IPS-NIHi11 (cell line): ENCODE measurements at places on chromosomes 16 and 17.

- peak; percentile 71 for DNase-seq
These were observed 2.8 kb downstream of the DNASE1L2 start for GRCh38 chr16:2238838-2239675.

GRCh38 chr17:17783825-17784656 lies 52.7 kb downstream of the SREBF1 start:
- DNase-seq, result no peak

DNA sequence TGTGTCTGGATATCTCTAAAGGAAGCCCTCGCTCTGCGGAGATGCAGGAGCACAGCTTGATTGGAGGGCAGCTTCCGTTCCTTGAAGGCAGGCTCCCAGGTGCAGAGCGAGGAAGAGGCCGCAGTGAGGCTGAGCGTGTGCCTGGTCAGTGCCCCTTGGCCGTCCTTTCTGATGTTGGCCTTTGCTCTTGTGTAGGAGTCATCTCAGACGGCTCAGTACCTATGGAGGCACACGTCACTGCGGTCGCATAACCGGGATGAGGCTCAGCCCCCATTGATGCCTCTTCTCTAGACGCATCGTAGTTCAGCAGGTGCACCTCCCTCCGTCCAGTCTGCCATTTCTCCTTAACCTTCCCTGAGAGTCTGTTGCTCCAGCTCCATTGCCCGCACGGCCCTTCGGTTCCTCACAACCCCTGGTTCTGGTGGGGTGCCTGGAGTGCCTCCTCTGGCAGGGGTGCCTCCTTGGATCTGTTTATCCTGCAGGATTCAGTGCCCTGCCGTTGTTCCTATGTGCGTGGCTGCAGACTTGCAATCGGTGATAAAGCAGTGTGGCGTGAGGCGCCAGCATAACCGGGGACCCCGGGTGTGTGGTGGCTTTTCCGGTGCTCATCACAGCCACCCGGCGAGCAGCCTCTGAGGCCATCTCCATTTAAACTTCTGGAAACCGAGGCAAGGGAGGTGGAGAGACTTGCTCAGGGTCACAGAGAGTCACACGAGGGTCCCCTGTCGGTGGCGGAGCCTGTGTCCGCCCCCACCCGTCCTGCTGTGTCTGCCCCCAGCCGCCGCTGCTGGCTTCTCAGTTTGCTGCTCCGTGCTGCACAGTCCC lies 188.8 kb upstream of the CHMP6 start:
- DNase-seq, result no peak

GRCh38 chr17:77662833-77663232 lies 295.7 kb upstream of the TNRC6C start:
- DNase-seq, result no peak

DNA sequence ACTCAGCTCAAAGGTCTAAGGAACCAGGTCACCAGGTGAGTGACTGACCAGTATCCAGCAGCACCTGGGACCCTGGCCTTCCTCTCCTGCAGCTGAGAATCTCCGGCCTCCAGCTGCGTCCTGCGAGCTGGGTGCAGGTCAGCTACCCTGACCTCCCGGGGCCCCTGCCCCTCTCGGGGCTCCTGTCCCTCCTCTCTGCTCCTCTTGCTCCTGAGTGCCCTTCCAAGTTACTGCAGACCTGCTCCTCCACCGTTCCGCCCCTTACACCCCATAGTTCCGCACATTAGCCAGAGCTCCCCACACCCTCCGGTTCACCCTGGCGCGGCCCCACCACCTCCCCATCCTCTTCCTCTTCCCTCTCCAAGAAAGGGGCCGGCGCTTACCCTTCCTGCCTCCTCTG lies 10.6 kb downstream of the FOXJ1 start:
- no peak for DNase-seq

GRCh38 chr16:30376461-30376902 lies 1.9 kb downstream of the MYL11 start:
- DNase-seq, result no peak

GRCh38 chr17:71881581-71881980 lies 239.2 kb upstream of the SOX9 start:
- DNase-seq, result no peak

GRCh38 chr17:37107406-37108083 lies 158.8 kb downstream of the AATF start:
- DNase-seq, result peak; percentile 25

GRCh38 chr16:19291475-19291874 lies 5.9 kb downstream of the CLEC19A start:
- peak; percentile 76 for DNase-seq

DNA sequence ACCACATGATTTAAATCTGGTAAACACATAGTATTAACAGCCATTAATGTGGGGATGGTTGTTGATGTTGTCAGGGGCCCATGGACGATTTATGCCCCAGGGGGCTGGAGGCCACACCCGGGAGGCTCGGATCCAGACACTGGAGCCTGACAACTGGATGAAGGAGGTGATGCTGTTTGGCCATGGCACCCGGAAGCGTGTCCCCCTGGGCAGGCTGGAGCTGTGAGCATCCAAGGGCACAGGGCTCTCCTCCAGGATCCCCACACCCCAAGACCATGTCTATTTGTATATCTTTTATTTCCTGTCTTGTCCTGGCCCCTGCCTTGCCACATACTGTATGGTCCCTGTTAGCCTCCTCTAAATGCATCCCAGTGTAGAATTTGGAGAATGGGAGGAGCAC lies 4.6 kb downstream of the RSAD1 start:
- no peak for DNase-seq

DNA sequence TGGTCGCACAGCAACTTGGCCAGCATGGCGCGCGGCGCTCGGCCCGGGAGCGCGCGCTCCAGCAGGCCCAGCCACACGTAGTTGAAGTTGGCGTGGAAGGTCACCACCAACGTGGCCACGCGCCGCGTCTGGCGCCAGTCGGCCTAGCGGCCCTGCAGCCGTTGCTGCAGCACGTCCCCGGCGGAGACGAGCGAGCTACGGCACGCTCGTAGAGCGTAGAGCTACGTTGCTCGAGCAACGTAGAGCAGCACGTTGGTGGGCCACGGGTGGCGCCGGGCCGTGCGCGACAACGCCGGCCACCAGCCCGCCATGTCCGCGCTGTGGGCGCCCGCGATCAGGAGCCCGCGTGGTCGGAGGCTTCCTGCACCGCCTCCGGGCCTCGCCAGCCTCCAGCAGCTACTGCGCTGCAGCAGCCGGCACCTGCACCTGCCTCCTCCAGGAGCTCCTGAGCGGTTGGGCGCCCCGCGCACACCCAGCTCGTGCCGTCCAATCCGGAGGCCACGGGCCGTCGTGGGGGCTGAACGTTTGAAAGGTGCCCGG lies 13.4 kb upstream of the SULT1A1 start:
- peak; percentile 71 for DNase-seq

DNA sequence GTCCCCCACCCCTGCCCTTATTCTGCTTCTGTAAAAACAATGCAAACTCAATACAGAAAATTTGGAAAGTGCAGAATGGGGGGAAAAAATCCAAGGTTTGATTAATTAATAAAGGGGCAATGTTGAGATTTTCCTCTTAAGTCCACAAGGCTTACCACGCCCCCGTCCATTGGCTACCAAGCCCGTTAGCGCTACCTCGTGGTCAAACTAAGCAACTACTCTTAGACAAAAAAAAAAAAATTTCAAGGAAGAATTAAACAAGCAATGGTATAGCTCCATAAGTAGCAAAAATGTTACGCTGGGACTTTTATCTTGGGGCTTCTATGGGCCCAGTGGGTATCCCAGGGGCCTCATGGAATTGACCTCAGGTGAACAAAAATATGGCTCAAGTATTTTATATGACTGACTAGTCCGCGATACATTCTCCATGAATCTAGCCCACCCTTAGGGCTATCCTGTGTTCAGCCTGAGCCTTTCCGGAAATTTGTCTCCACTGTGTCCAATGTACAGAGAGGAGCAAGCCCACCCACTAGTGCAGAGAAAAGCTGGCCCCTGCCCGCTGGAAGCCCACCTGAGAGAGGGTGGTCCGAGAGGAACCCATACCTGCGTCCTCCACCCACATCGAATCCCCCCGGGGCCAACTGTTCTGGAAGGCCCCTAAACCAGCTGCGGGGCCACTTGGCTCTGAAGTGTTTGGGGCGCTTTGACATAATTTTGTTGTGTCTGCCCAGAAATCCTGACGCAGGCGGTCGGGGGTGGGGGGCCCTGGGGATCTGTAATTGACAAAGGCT lies 19.1 kb upstream of the TEX2 start:
- peak; percentile 70 for DNase-seq

GRCh38 chr17:34363183-34363661 lies at the start of gene CCL1:
Gene CCL1, minus strand, starts transcription at chr17:34363233. Its CDS starts 72 bp downstream, at chr17:34363161.
- no peak for DNase-seq

DNA sequence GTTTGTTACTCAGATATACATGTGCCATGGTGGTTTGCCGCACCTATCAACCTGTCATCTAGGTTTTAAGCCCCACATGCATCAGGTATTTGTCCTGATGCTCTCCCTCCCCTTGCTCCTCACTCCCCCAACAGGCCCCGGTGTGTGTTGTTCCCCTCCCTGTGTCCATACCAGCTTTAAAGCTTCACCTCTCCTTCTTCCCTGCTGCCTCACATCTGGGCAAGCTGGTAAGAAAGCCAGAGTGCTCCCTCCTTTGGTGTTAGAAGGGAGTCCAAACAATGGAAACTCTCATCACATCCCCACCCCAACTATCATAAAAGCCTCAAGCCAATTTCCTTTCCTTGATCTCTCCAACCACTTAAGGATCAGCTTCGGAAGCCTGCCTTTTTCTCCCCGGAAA lies 1115.6 kb upstream of the GOT2 start:
- DNase-seq, result peak; percentile 29

DNA sequence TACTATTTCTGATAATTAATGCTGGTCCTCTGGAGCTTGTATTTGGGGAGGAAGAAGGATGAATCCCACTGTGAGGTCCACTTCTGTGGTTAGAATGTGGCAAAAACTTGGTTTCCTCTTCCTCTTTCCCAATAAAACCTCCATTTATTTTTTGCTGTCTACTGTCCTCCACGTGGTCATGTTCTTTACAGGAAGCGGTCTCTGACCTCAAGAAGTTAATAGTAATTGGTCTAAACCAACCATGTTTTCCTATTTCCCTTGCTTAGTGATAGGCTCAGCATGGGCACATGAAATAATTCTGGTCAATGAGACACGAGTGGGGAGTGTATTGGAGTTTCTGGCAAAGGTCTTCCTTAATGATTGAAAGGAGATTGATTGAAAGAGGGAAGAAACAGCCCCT lies 33.9 kb downstream of the CHP2 start:
- DNase-seq, result no peak

GRCh38 chr17:17354560-17355349 lies 51.6 kb downstream of the NT5M start:
- peak; percentile 89 for DNase-seq

- DNase-seq, result no peak
These were observed 7.1 kb downstream of the CHD9NB start for GRCh38 chr16:53045341-53046220.

GRCh38 chr17:76063875-76064546 lies 8.3 kb downstream of the SRP68 start:
- no peak for DNase-seq

DNA sequence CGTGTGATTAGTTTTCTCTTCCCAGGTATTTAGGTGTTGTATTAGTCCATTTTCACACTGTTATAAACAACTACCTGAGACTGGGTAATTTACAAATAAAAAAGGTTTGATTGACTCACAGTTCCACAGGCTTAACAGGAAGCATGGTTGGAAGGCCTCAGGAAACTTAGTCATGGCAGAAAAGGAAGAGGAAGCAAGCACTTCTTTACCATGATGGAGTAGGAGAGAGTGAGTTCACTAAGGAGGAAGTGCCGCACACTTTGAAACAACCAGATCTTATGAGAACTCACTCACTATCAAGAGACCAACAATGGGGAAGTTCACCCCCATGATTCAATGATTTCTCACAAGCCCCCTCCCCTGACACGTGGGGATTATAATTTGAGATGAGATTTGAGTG lies 1343.7 kb upstream of the GOT2 start:
- DNase-seq, result no peak

- peak; percentile 52 for DNase-seq
These were observed 33.5 kb upstream of the BCO1 start for GRCh38 chr16:81204798-81205680.

DNA sequence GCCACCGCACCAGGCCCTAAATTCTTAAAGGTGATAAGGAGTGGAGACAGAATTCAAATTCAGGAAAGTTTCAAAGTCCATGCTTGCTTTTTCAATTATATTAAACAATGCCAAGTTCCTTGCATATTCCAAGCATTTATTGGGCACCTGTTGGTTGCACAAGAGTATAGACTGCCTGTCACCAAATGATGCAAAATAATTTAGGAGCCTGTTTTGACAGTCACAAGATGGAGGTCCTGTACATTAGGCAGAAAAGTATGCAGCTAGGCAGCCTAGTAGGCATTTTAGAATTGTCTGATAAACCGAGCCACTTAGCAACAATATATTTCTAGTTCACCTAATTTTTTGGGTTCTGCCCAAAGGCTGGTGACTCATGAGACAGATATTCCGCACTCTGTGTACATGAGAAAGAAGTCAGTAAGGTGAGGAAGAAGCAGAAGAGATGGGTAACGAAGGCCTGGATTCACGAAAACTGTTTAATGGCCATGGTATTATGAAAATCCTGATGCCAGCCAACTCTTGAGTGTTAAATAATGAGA lies 7.3 kb downstream of the ACACA start:
- no peak for DNase-seq

GRCh38 chr16:85484347-85485300 lies 128.5 kb upstream of the GSE1 start:
- DNase-seq, result no peak

DNA sequence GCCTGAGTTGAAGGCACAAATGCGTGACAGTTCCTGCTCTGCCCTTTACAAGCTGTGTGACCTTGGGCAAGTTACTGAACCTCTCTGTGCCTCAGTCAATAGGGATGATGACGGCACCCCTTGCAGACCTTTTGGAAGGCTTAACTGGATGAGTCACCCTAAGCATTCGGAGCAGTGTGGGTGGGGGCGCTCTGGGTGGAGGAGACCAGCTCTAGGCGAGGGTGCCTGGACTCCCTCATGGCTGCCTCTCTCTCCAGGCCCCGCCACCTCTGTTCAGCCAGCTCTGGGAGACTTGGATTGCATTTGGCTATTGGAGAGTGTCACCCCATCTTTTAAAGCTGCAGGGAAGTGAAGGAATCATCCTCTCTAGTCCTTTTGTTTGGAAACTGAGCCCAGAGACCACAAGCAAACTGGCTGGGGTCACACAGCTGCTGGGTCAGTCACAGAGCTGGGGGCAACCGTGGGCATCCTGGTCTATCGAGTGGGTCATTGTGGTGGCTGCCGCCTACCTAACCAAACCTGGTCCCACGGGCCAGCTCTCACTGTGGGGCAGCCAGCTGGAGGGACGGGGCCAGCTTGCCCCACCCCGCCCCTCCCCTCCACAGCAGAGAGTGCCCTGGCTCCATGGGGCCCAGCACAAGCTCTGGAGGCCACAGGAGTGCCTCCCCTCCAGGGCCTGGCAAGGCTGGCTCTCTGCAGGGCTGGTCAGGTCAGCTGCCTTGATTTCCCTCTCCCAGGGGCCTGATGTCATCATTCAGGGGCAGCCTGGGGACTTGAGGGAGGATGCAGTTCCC lies 20.2 kb upstream of the GSE1 start:
- no peak for DNase-seq

- DNase-seq, result no peak
These were observed 104.6 kb downstream of the SPAG9 start for GRCh38 chr17:51016099-51016498.

GRCh38 chr17:62925267-62925836 lies 40.7 kb upstream of the TANC2 start:
- DNase-seq, result no peak

GRCh38 chr16:19499006-19499405 lies 22.9 kb downstream of the GDE1 start:
- no peak for DNase-seq

- DNase-seq, result no peak
These were observed 1.0 kb downstream of the GSDMA start for GRCh38 chr17:39963829-39964228.

- DNase-seq, result no peak
These were observed 8.8 kb downstream of the KIAA0513 start for GRCh38 chr16:85036236-85037049.
